ENCODE measurements at places on chromosomes 12 and 14.

GRCh38 chr12:130792821-130793553 lies 46.1 kb downstream of the STX2 start:
- no peak for DNase-seq

DNA sequence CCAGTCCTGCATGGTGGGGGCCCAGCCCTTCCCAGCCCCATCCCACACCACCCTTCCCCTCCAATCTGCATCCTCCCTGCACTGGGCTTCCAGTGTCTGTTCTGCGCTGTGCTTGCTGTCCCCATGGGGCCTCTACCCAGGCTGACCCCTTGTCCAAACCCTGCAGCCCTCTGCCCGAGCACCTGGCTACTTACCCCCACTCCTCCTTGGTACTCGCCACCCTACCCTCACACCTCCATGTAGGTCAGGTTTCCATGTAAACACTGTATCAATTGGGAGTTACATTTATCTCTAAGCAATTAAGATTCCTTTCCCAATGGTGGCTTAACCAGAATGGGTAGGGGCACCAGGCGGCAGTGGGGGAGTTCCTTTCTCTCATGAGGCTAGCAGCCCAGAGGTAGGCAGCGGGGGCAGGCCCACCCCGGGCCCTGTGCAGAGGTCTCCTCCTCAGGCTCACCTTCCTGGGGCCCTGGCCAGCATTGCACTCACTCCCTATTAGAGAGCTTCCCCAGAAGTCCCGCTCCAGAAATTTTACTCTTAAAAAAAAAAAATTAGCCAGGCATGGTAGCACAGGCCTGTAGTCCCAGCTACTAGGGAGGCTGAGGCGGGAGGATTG lies 76.6 kb upstream of the CCND2 start:
- no peak for DNase-seq

- DNase-seq = no peak
Measured at GRCh38 chr12:130498589-130499385, 161.1 kb downstream of the PIWIL1 start.

- DNase-seq = no peak
Measured at GRCh38 chr12:67742461-67742860, 93.9 kb downstream of the DYRK2 start.

- no peak for DNase-seq
Measured at GRCh38 chr12:124679047-124679446, 111.6 kb upstream of the NCOR2 start.

DNA sequence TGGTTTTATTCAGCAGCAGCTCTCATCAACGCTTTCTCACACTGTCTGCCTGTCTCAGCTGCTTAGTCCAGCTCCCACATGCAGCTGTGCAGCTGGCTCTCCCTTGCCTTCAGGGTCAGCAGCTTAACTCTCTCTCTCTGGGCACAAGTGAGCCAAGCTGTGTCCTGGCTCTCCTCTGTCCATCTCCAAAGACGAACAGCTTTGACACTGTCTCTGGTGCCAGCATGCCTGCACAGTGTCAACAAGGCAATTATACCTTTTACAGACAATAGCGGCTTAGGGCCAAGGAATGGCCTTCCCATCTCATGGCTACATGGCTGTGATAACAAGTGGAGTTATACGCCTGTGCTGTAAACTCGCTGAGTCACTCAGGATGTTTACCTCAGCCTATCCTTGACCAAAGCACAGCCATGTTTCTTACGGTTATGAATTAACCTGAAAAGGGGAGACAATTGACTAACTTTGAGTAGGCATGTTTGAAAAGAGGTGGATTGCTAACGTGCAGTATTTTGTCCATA lies 38.4 kb upstream of the MANSC4 start:
- DNase-seq = no peak

DNA sequence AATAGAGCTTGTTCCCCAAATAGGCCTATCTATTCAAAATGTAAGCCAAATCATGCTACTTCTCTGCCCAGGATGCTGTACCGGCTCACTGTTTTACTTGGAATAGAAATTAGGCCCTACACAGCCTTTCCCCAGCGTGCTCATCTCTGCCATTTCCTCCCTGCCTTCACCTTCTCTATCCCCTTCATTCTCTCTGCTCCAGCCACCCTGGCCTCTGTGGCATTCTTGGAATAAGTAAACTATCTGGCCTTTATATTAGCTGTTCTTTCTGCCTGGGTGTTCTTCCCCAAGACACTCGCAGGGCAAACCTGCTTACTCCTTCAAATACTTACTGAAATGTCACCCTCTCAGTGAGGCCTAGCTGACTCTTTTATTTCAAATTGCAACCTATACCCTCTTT lies 30.9 kb upstream of the DYRK2 start:
- no peak for DNase-seq

DNA sequence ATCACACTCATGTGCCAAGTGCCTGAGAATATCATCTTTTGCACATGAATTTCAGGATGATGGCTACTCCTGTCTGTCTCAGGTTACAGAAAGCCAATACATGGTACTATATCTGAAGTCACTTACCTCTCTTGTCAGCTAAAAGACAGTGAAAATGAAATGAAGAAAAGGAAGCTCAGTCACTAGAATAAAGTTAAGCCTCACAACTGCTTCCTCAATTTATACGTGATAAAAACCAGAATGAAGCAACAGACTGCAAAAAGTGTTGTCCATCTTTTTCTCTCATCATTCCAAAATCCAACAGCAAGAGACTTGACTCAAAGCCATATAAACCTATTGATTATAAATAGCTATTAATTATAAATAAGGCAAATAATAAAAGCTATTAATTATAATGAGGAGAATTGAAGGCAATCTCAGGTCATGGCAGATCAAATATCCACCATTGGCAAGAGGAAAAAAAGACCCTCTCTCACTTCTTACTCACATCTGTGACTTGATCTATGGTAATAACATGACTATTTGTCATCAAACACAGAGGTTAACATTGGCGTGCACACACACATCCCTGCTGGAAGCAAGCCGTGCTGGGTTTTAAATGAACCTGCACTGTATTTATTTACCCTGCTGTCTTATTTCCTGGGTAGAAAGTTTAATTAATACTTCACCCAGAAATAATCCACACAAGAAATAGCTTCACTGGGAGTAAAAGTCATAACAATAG lies 10.0 kb downstream of the NIN start:
- no peak for DNase-seq

Measured in left hindlimb (tissue), 1 donor.